ENCODE measurements at places on chromosomes 3 and 15. TPM values are rescaled to one million over a fixed set of nuclear protein-coding genes. Genes with fewer than 3 reads are reported as not detected.
A peak's percentile ranks its signal among the peaks of the same experiment; 100 is the strongest.

- DNase-seq: no peak
Measured at GRCh38 chr3:25397150-25397549, 30.9 kb upstream of the RARB start.

Gene IQCF5
- not detected for total RNA-seq

- DNase-seq: no peak
Measured at GRCh38 chr3:148030975-148031374, 621.8 kb downstream of the ZIC1 start.

GRCh38 chr3:102143536-102143935 is 291.3 kb upstream of the ZPLD1 start:
- no peak for DNase-seq

Gene KIF23
- 100 TPM for total RNA-seq

Gene RBP2
- not detected for total RNA-seq

DNA sequence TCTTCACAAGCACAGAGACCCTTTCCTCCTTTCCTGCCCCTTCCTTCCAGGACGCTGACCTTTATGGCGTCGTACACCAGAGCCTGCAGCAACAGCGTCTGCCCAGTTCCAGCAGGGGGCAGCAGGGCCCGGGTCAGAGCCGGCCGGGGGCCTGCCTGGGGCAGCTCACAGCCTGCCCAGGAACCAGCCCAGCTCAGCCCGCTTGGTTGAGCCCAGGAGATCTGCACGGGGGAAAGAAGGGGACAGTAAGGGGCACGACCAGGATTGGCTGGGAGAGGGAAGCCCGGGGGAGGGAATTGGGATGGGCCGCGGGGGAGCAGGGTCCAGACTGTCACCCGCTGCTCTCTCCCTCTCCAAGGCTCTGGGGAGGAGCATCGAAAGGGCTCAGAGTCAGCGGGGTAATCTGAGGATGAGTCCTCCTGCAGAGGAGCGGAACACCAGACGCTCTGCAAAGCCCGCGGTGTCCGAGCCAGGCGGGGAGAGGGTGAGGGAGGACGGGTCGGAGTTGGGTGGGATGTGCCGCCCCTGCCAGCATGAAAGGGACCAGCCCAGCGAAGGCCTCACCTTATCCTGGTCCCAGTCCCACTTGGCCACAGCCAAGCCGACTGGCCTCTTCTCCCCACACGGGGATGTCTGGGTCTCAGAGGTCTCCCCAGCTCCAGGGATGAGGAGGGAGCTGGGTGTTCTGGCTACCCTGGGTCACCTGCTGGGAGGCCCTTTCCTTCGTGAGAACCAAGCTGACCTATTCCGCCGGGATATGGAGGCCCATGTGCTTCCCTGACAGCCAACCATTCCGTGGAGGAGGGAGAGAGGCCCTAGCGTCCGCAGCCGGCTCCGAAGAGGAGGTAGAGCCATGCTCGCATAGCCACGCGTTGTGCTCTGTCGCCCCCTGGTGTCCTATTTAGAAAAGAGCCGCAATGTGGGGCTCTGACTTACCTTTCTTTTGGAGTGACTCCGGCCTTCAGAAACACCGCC is 7.4 kb upstream of the IGDCC3 start:
- peak; percentile 85 for DNase-seq

Gene WDR73
- 29.5 TPM for total RNA-seq

DNA sequence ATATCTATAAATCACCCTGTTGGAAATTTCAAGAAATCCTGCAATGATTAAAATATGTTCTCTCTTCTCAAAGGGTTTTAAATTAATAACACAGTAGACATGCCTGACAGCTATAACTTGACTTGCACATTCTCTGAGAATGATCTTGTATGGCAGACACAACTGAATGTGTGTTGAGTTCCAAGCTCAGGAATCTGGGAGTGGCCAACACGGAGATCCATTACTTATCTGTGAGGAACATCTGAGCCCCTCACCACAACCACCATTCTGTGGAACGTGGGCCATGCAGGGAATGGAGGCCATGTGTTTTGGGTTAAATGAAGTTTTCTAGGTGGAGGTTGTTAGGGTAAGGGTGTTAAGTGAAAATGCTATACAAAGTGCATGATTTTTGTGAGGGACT is 105.3 kb upstream of the CHMP2B start:
- DNase-seq: no peak

DNA sequence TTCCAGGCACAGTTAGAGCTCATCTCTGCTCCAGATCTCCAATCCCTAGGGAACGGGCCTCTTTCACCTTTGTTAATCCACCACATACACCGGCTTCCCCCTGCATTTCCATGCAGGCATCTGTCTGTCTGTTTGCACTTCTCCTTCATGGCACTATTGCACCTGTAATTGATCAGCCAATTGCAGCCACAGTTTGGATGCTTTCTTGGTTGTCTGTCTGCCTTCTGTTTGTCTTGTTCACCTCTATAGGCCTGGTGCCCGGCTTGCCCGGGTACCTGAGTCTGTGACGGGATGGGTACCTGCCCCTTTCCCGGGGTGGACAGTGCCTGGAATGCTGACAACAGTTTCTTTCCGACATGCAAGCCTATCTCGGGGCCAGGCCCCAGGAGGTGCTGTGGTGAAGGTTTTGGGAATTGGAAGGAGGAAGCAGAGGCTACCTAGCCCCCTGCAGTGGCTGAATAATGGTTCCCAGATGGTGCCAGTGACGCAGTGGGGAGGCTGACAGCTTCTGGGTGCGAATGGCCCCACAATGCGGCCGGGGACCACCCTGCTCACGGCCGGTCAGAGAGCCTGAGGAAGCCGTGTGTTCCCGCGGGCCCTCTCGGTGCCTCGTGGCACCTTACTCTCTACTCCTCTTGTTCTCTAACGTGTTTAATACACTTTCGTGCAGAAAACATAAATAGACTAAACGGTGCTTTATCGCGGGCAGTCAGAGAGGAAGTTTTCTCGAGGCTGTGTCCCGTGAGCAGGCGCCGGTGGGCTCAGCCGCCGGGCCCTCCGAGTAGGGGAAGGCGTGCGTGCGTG is 31.3 kb upstream of the RAB6B start:
- DNase-seq: no peak

GRCh38 chr3:119642746-119643473 is 17.5 kb downstream of the POPDC2 start:
- no peak for DNase-seq

- no peak for DNase-seq
Measured at GRCh38 chr3:192395506-192395905, 331.8 kb downstream of the FGF12 start.

Gene FAM81A
- total RNA-seq: 7.0 TPM

- no peak for DNase-seq
Measured at GRCh38 chr3:128252083-128252482, 98.8 kb downstream of the EEFSEC start.

DNA sequence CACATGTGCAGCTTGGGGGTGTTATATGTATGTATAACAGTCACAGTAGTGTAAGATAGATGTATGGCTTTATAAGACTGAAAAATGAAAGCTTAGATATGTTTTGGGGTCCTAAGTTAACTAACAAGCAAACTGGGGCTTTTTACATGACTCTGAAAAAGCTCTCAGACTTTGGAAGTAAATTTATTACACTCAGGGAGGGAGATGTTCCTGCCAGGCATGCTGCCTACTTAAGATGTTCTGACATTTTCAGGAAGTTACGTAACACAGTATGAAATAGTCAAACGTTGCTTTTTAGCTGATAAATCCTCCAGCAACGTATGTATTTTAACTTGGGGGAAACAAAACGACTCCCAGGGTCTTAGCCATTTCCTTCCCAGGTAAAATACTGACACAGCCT is 1.7 kb upstream of the IFT57 start:
- DNase-seq: no peak
